ENCODE measurements at places on chromosomes 5 and 9.

- DNase-seq: no peak
Observed at GRCh38 chr9:103798620-103799019, 295.5 kb upstream of the SMC2 start.

DNA sequence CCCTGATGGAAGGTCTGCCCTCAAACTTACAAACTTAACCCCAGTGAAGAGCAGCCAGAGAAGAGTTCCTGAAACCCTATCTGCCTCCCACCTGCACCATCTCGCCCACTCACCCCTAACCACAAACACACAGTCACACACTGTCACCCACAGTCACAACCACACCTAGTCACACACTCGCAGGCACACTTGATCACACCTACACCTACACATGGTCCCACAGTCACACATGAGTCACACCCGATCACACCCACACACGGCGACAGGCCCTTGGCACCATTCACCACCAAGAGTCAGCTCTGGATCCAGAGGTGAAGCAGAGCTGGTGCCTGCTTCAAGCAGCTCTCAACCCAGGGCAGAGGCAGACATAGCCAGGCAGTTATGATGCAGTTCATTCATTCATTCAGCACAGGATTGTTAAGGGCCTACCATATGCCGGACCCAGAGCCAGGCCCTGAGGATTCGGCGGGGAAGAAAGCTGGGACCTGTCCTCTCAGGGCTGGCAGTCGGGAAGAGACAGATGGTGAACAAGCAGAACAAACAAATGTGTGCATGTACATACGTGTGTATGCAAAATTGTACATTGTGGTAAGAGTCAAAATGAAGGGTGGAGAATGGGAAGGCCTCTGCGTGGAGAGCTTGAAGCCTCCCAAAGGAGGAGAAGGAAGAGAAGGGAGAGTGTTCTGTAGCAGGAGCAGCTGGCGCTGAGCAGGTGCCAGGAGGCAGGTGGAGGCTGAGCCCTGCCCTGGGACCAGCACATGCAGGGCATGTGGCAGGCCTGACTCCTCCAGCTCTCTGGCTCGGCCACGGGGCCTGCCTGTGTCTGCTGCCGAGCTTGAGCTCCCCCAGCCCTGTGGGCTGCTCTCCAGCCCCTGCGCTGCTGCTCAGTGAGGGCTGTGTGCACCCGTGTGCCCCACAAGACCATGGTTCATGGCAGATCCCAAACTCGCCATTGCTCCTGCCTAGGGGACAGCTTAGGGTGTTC is 6.4 kb downstream of the TSPAN17 start:
- DNase-seq: no peak

DNA sequence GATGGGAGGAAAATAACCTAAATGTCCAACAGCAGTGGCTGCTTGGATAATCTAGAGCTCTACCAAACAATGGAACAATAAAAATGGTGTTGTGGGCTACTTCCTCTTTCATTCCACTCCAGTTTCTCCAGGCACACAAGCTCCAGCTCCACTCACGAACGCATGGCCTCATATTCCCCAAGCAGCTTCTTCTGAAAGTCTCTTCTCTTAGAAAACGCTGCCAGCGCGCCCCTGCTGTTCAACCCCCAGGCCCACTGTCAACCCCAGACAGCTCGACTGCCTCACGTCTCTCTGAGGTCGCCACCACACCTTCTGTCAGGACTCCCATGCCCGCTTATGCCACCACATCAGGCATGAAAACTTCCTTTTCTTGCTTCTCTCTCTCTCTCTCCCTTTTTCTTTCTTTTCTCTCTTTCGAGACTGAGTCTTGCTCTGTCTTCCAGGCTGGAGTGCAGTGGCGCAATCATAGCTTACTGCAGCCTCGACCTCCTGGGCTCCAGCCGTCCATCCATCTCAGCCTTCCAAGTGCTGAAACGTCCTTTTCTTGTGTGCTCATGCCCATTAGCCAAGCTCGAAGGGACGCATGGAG is 16.2 kb downstream of the OR2V2 start:
- DNase-seq: no peak

- peak; percentile 83 for DNase-seq
Observed at GRCh38 chr5:138974227-138975063, 99.3 kb upstream of the LRRTM2 start.

DNA sequence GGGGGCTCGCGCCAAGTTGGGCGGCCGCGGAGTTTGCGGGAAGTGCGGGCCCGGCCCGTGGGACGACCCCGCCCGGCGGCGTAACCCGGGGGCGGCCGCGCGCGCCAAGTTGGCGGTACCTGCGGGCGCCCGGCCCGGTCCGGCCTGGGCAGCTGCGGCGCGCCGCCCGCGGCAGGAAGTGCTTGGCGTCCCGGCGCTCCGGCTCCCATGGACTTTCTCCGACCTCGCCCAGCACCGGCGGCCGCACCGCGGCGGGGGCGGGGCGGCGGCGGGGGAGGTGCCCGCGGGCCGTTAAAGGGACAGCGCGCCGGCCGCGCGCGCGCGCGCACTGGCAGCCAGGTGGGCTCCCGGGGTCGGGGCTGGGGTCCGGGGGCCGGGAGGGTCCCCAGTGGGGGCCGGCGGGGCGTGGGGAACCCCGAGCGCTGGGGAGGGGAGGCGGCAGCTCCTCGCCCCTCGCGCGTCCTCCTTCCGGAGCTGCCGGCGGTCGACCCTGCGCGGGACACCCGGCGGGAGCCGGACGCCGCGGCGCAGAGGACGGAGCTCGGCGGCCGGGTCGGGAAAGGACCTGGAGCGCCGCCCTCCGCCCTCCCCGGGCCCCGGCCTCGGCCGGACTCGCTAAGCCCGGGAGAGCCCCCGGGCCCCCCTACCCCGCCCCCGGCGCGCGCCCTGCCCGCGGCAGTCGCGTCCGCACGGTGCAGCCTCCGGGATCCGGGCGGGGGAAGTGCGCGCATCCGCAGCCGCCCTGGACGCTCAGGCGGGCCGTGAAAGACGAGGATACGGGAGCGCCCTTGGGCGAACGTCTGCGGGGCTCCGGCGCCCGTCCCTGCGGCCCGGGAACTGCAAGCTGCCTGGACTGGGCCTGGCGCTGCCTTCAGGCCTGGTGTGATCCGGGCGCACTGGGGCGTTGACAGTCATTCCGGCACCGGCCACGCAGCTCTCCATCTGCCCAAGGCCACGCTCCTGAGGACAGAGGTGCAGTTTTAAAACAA is at the start of gene NACC2:
Gene NACC2, minus strand, starts transcription at position 220 of the 989 bp plus-strand sequence. CDS start 44,768 bp downstream, outside the sequence.
- no peak for DNase-seq

DNA sequence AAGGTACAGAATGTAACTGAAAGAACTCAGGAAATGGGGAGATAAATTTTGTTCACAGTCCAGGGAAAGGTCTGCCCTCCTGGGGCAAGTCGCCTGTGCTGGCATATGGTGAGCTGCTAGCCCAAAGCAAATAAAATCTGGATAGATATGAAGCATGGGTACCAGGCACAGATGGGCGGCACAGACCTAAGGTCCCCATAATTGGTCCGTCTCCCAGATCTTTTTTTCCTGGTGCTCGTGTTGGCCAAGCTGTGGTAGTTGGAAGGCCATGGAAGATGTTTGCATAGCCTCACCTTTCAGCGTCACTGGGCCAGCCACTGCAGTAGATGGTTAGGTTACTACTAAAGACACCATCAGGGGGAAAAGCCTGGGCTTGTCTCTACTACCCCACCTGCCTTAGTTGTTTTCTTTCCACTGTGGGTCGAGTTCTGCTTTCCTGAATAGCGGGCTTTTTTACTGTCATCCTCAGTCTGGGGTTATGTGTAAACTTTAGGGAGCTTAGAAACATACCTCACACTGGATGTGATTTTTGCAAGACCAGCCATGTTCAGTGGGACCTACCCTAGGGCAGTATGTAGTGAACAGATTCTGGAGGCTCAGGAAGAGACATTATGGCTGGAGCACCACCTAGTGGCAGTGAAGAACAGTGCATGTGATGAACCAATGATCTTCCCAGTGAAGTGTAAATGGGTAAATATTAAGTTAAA is 24.2 kb upstream of the GLRX start:
- peak; percentile 91 for DNase-seq

DNA sequence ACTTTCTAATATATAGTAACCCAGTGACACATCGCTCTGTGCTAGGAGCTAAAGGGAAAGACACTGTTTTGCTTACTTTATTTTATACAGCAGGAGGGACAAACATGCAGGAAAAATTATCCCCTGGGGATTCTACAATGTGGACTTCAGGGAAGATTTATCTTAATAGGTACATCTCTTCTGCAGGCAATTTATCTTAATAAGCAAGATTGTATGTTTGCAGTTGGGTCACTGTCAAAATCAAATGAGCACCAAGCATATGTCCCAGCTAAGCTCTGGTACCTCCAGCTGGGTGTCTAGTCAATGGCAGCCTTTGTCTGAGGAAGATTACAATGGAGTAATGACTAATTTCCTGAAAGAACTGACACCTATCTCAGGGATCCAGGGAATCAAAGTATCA is 309.9 kb upstream of the PANK3 start:
- no peak for DNase-seq

GRCh38 chr5:10863763-10864383 is 102.8 kb upstream of the DAP start:
- DNase-seq: peak; percentile 37

- no peak for DNase-seq
Observed at GRCh38 chr9:97928986-97929604, 6.8 kb upstream of the TRMO start.

- DNase-seq: no peak
Observed at GRCh38 chr5:9951865-9952516, 297.7 kb downstream of the ATPSCKMT start.

DNA sequence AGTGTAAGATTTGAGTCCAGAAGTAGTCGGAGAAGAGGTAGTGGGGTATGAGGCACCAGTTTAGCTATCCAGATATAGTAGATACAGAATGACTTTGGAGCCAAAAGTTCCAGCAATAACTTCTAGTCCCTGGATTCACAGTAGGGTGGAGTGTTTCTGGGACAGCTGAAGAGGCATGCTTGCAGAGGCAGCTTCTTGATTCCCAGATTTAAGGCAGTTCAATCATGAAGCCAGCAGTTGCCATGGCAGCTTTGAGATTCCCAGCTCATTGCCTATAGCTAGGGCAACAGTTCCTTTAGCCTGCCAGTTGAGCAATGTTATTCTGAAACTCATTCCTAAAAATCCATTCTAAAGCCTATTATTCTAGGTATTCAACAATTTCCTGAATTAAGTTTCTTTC is 79.2 kb downstream of the LIX1 start:
- DNase-seq: no peak

- no peak for DNase-seq
Observed at GRCh38 chr5:136141561-136141960, 8.9 kb downstream of the SMAD5 start.

GRCh38 chr5:80072103-80073073 is 37.2 kb downstream of the THBS4 start:
- DNase-seq: no peak

DNA sequence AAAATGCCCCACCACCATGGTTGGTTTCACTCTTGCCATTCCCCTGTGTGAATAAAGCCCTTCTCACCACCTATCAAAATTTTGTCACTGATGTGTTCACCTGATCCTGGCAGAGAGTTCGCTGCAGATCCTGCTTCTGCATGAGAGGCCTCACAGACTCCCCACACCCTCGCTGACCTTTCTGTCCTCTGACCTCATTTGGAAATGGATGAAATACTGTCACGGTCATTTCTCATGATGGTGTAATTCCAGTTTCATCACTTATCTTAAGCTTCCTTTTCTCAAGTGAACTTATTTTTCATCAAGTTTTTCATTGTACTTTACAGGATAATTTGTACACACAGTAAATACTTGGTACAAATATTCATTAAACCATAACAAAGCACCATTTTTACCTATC is 131.3 kb downstream of the FRMD3 start:
- DNase-seq: no peak

DNA sequence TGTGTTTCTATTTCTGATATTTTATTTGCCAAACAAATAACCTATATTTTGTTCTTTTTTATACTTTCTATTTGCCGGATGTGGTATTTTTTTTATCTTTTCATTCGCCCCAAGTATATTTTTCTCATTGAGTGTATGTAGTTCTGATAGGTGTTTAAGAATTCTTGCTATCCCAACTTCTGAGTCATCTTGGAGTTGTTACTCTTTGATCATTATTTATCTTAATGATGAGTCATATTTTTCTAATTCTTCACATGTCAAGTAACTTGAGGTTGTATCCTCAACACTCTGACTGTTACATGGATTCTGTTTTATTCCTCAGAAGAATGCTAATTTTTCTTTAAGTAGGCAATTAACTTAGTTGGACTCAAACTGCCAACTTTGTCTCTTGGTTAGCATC is 498.1 kb downstream of the TLE1 start:
- DNase-seq: no peak

GRCh38 chr9:34675048-34675714 is 12.7 kb upstream of the CCL27 start:
- DNase-seq: peak; percentile 37
